Heart right ventricle (tissue), 16 donors: ENCODE measurements at places on chromosomes 7 and 10.

DNA sequence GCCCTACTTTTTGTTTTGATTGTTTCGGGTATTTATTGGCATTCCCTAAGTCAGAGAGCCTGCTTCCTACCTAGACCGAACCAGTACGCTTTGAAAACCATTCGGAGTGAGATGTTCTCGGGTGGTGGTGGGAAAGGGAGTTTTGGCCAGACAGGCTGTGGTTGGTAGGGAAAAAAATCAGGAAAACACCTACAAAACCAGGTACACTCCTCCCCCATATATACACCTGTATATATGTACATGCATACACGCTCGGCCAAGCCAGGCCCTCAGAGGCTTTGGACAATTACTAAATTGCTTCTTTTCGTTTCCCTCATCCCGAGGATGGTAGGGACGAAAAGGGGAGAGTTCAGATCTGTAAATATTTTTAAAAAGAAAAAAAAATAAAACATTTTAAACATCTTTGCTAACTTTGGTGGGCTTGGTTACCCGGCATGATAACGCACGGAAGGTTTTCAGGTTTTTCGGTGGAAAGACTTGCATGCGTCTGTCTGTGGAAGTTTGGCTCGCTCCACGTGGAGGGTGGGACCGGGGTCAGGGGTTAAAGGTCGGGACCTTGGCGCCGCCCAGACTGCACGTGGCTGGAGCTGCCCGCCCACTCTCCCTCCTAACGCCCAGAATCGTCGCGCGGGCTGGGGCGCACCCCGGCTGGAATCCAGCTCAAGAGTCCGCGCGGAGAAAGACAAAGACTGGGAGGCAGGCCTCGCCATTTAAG is 2.5 kb downstream of the HMX2 start:
- DNase-seq: no peak

GRCh38 chr7:148589640-148590039 is 926 bp upstream of the C7orf33 start:
- DNase-seq: no peak

DNA sequence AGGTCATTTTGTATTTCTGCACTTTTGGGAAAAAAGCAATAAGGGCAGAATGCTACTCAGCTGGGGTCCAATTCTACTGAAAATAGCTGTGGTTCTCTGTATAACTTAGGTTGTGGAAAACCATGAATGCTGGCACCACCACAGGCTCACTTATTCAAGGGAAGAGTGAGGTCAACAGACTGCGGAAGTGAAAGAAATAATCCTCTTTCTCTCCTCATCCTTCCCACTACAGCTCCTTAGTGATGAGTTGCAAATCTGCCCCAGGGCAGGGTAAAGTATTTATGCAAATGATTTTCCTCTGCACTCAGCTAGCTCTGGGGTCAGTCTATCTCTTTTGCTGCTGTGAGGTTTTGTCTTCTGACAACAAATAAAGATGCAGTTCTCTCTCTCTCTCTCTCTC is 74.1 kb upstream of the PTPRZ1 start:
- no peak for DNase-seq

DNA sequence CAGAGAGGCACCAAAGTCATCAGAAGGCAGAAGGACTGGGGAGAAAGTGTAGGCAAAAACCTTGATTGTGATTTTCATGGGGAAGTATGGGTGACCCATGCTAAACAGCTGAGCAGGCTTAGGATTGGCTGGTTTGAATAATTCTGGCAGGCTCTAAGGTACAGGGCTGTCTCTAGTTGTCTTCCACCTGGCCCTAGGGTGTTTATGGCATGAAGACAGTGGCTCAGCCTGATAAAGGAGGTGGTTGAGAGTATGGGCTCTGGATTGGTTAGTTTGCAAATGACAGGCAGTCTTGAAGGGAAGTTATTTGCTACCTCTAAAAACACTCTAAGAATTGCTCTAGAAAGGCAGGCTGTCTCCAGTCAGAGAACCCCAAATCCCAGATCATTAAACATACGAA is 100.3 kb downstream of the STRA8 start:
- DNase-seq: no peak

- DNase-seq: no peak
Observed at GRCh38 chr10:71816936-71817618, 34.0 kb downstream of the PSAP start.
